CD4-positive, CD25-positive, alpha-beta regulatory T cell (primary cell): ENCODE measurements at places on chromosomes 7 and 10. TPM values are rescaled to one million over a fixed set of nuclear protein-coding genes. Genes with fewer than 3 reads are reported as not detected.

Gene EVX1
- total RNA-seq: not detected

Gene MINDY4
- total RNA-seq: 0.49 TPM

Gene TBC1D12
- not detected for total RNA-seq

Gene UNC5B
- 0.07 TPM for total RNA-seq

Gene EMX2
- not detected for total RNA-seq

Gene PRPS1L1
- total RNA-seq: not detected

Gene CARD11
- 118 TPM for total RNA-seq
